ENCODE measurements at places on chromosomes 2 and 18.

DNA sequence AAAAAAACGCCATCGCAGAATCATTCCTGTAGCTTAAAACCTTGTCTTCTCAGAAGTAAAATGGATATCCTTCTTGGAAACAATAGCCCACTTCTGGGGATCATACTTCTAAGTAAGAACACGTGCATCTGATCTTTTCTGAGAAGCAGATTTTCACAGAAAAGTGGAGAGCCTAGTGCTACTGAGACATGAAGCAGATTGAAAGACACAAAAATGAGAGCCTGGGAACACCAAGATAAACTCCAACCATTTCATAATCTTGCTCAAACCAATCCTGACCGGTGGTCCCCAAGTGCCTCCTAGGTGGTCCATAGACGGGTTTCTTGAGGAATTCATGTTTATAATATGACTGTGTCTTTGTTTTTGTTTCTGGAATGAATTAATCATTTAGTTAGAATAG is 191.2 kb downstream of the IRS1 start:
- no peak for DNase-seq

GRCh38 chr2:238657132-238658053 is 190.5 kb upstream of the TWIST2 start:
- DNase-seq = no peak

GRCh38 chr2:209460151-209460761 is 36.4 kb downstream of the MAP2 start:
- no peak for DNase-seq

DNA sequence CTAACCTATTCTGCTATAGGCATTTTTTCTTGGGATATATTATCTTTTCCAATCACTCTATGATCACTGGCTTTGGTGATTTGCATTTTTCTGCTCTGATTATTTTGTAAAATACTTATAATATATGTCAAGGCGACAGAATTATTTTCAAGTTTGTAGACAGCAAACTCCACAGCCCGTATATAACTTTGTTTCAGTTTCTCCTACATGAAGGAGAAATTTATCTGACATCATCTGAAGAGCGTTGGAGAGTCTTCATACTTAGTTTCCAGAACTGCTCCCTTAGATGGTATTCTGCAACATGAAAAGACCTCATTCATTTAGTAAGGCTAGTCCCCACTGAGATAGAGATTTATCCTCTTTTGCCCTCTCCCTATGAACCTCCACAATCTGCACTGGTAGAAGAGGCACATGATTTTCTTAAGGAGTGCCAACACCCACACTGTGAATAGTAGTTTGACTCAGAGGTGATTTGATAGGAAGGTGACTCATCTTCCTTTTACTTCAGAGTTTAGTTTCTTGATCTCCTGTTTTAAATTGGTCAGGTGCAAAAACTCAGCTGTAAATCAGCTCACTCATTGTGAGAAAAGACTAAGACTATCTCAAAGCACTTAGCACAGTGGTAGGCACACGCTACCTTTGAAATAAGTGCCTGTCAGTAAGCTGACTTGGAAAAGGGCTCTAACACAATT is 1848.6 kb upstream of the CELF4 start:
- DNase-seq = no peak

DNA sequence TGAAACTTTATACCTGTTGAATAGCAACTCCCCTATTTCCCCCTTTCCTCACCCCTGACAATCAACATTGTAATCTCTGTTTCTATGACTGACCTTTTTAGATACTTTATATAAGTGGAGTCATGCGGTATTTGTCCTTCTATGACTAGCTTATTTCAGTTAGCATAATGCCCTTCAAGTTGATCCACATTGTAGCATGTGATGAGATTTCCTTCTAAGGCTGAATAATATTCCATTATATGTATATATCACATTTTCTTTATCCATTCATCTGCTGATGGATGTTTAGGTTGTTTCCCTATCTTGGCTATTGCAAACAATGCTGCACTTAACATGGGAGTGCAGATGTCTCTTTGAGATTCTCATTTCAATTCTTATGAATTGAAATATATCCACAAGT is 9.5 kb downstream of the FASTKD2 start:
- no peak for DNase-seq

DNA sequence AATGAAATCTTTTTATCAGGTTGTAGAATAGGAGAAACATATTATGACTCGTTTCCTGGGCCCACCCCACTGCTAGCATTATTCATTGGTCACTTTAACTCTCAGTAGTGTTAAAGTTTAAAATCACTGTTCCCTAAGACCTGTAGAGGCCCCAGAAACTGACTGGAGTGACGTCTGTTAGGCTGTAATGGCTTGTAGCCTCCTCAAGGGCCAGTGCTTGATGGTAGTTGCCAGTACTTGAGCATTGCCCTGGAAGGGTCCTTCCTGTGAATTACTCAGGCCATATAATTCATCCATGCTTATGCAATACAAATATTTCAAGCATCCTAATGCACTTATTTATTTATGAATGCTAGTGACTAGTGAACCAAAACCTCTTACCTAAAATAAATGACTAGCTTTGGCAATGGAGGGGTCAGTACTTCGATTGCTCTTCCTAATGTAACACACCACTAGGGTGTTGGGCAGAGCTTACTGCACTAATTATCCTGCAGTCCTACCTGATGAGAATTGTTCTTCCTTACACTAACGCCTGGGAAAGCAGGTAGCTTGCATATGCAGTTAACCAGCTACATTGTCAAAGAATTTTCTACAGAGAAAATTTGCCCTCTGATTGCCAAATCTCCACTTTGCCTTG is 31.2 kb downstream of the ARHGAP25 start:
- DNase-seq = no peak

DNA sequence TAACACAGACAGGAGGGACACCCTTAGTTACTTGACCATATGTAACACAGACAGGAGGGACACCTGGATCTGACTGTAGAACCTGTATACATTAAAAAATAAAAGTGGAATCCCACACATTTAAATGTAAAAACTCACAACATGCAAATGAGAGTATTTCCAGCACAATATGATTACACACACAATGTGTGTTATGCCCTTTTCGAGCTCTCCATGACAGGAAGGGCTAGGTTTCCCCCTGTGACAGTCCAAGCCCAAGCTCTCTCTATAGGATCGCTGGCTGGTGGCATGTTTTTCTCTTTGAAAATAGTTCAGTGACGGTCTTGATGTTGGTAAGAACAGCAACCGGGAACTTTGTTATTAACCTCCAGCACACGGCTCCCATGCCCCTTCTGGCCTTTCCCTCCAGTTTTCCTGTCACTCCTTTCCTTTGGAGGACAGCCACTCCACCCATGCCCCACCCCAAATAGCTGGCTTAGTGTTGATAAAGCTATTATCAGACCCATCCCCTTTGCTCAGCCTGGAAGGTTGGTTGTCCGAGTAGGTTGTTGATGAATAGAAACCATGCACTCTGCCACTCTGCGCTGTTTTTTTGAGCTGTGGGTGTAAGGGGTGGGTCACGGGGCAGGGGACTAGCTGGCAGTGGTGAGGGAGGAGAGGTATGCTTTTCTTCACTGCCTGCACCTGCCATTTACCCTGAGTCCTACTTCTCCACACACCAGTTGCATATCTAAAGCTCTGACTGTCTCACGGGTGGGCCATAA is 2.7 kb downstream of the RASGRP3 start:
- no peak for DNase-seq

- no peak for DNase-seq
Observed at GRCh38 chr2:84450288-84451227, 8.5 kb downstream of the SUCLG1 start.

- DNase-seq = no peak
Observed at GRCh38 chr2:152890736-152891135, 172.3 kb downstream of the ARL6IP6 start.

DNA sequence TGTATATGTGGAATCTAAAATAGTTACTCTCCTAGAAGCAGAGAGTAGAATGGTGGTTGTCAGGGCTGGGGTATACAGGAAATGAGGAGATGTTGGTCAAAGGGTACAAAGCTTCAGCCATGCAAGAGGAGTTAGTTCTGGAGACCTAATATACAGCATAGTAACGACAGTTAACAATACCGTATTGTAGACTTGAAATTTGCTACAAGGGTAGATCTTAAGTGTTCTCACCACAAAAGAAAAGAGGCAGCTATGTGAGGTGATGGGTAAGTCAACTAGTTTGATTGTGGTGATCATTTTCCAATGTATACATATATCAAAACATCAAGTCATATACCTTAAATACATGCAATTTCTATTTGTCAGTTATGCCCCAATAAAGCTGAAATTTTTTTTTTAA is 98.2 kb upstream of the CYP1B1 start:
- DNase-seq = no peak

DNA sequence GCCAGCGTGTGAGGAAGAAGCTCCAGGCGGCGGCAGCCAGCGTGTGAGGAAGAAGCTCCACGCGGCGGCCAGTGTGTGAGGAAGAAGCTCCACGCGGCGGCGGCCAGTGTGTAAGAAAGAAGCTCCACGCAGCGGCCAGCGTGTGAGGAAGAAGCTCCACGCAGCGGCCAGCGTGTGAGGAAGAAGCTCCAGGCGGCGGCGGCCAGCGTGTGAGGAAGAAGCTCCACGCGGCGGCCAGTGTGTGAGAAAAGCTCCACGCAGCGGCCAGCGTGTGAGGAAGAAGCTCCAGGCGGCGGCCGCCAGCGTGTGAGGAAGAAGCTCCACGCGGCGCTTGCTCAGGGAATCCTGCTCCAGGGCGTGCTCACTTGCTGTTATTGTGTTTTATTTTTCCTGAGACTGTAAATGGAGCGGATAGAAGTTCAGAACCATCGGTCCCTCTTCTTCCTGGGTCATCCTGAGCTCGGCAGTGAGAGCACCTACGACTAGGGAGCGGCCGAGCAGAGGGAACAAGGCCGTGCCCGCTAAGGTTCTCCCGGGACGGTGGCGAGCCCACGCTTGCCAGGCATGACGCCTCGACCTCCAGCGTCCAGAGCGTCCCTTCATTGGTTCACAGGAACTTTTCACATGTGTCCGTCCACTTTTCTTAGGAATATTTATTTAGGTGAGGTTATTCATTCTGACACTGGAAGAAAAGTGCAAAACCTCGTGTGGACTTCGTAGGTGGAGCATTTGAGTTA is 94.2 kb downstream of the TMEM18 start:
- DNase-seq = no peak

DNA sequence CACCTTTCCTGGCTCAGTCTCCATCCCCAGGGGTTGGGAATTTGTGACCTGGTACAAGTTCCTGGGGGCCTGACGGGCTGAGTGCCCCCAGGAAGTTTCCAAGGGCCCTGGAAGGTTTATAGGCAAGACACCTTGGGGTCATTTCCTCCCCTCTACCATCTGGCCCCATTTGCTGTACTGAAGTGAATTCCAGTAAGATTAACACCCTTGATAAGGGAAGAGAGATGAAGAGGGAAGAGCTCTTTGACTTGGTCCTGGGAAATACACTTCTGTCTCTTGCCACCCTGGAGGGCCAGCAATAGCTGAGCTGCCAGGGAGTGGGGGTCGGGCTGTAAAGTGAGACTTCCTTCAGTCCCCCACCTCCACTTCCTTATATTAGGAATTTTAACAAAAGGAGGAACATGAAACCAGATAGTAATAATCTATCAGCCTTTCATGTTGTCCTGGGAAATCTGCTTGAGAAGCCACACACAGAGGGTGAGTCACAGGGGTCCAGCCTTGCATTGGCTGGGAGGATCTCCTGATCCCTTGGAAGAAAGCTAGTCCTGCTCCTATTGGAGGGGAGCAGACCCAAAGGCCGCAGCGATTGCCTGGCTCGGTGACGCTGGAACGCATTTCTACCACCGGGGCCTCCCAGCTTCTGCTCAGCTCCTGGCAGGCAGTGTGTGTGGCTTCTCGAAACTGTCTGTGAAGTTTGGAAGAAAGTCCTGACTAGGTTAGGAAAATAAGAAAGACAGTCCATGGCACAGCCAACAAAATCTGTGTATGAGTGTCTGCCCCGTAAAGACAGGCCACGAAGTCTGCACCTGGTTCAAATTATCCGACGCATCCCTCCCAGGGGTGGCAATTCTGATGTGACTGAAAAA is 87.3 kb downstream of the ACAA2 start:
- no peak for DNase-seq

- DNase-seq = no peak
Observed at GRCh38 chr2:38164881-38165280, 88.9 kb upstream of the CYP1B1 start.

GRCh38 chr2:226181909-226182308 is 617.7 kb downstream of the IRS1 start:
- DNase-seq = no peak

DNA sequence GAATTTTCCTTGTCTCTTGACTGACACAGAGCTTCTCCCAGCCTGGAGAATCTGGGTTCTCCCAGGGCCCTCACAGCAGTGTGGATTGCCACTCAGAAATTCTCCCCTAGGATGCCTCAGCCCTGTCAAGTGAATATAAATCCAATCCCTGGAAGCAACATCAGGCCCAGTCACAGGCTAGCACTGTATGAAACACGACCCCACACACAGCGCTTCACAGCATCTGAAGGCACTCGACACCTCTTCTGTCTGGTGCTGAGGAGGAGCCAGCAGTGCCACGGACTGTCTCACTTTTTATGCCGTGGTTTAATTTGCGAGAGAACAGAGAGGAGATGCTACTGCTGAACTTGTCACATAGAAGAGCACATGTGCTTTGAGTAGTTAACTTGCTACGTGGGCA is 164.5 kb downstream of the NAPG start:
- no peak for DNase-seq

DNA sequence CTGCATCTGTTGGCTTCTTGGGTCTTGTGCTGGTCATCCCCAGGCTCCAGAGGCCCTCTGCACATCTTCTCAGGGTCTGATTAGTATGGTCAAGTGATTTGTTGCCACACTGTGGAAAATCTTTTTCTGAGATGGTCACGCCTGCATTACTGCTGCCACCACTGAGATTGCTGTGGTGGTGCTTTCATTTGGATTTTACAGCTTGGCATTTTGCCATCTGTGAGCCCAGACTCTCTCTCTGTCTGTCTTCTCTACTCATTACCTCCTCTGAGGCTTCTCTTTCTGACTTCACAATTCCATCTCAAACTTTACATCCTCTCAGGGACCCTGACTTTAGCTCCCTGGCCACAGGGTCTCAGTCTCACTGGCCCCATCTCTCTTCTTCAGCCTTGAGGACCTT is 154.6 kb downstream of the LRRTM1 start:
- no peak for DNase-seq

GRCh38 chr2:172472446-172473033 is 45.2 kb downstream of the ITGA6 start:
- no peak for DNase-seq

DNA sequence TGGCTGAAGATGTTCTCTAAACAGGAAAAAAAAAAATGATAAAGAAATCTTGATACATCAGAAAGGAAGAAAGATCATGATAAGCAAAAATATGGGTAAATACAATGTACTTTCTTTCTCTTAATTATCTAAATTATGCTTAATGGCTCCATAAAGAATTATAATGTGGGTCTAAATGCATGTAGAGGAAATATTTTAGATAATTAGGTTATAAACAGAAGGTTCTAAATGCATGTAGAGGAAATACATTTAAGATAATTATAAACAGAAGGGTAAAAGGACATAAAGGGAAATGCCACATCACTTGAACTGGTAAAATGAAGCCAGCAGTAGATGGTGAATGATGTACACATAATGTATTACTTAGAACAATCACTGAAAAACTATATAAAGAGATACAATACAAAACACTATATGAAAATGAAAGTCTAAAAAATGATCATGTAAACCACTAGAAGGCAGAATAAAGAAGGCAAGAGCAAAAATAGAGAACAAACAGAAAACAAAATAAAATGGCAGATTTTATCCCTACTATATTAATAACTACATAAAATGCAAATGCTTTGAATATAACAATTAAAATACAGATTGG is 308.4 kb upstream of the CDH2 start:
- DNase-seq = no peak

- no peak for DNase-seq
Observed at GRCh38 chr18:22214731-22215528, 45.5 kb downstream of the GATA6 start.

GRCh38 chr18:41790687-41791086 is 164.3 kb upstream of the PIK3C3 start:
- no peak for DNase-seq
